GM18507 (cell line): ENCODE measurements at places on chromosomes 7 and 10.

DNA sequence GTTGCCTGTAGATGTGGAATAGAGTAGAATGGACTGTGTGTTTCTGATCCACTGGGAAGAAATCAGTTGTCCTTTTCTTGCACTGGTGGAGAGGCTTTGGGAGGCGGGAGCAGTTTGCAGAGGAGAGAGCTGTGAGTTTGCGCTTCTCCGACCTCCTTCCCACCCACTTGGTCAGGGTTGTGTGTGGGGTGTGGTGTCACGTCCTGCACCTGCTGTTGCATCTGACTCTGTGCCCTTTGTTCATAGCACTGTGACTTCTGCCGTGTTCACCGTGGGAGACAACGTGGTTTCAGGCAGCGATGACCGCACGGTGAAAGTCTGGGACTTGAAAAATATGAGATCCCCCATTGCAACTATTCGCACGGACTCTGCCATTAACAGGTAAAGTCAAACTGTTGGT is 67.8 kb downstream of the WDR37 start:
- DNase-seq, result no peak

DNA sequence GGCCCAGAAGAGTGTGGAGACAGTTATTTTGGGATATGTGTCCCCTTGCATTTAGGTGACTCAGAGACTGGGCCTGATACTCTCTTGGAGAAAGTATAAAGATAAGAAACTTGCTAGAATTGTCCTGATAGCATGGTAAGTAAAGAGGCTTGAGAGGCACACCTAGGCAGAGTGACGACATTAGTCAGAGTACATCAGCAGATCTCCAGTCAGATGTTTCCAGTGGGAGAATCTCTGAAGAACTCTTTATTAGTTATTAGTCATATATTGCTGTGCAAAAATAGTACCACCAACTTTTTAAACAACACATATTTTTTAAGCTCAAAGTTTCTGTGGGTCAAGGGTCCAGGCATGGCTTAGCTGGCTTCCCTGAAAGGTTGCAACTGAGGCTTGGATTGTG is 182.6 kb downstream of the NEBL start:
- DNase-seq, result no peak

DNA sequence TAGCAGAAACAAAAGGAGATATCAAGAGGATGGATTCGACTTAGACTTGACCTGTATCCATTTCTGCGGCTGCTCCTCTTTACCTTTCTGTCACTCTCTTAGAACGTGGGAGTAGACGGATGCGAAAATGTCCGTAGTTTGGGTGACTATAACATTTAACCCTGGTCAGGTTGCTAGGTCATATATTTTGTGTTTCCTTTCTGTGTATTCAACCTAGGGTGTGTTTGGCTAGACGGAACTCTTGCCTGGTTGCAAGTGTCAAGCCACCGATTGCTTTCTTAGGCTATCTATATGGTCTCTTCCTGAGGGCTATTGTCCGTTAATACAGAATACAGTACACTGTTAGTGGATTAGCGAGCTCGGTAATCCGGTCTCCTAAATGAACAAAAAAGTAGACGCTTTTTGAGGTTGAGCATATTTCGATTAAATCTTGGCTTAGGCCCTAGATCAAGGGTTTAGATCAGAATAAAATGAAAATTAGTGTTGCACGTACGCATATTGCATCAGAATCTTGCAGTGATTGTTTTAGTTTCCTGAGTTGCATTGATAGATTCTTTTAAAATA is 1.2 kb downstream of the PTEN start:
- DNase-seq, result no peak

- no peak for DNase-seq
These were observed 10.4 kb downstream of the VCL start for GRCh38 chr10:74008212-74008731.

GRCh38 chr10:110274072-110274627 is 30.6 kb downstream of the SMNDC1 start:
- DNase-seq, result no peak

DNA sequence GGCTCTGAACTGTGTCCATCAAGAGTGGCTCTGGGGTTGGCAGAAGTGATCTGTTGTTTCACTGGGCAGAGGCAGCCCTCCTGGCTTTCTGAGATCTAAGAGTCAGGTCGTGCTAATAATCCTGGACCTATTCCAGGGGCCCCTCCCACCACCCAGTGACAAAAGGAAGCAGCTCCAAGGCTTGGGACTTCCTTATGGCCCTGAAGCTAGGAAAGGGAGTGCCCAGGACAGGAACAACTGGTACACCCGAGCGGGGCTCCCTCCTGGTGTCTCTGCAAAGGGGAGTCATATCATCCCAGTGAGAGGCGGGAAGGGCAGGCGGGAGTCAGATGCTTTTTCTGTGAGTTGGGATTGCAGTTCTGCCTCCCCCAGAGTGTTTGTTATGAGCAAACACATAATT is 32.3 kb downstream of the RPS24 start:
- DNase-seq, result no peak

DNA sequence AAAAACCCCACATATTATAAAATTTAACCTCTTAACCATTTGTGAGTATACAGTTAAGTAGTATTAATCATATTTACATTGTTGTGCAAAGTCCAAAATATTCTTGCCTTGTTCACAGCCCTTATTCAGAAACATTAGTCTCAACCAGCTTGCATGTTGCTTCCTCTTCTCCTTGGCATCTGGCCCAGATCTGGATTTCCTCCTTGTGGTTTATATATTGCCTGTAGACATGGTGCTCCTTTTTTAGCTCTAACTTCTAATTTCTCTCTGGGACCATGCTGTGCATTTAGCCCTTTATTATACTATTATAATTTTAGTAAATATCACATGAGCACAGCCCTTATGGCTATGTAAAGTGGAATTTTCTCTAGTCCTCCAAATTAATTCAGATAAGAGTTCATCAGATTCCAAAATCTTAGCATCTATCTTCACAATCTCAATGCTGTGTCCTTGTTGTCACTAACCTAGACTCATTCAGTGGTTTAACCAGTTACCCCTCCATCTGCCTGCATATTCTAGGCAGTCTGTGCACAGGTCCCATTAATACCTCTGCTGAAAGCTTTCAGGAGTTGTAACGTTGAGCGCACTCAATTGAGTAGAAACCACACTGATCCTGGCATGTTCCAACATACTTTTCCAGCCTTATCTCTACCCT is 7.9 kb downstream of the CPED1 start:
- no peak for DNase-seq
